ENCODE measurements at places on chromosomes 4 and X. TPM values are rescaled to one million over a fixed set of nuclear protein-coding genes. Genes with fewer than 3 reads are reported as not detected.

The LANCL3 gene
- 3.5 TPM for total RNA-seq

The GLRA3 gene
- not detected for total RNA-seq

The GDPD2 gene
- total RNA-seq, result not detected

The PAPSS1 gene
- 45.9 TPM for total RNA-seq

The RBM46 gene
- total RNA-seq, result not detected

The XAGE1A gene
- not detected for total RNA-seq

The MAGEA2B gene
- total RNA-seq, result not detected

The GAGE12G gene
- total RNA-seq, result not detected

The SPACA5 gene
- total RNA-seq, result not detected

The STPG2 gene
- total RNA-seq, result 0.84 TPM

The WWC2 gene
- 23.5 TPM for total RNA-seq

The BTK gene
- not detected for total RNA-seq

The PABPC1L2B gene
- not detected for total RNA-seq

The CTAG1B gene
- total RNA-seq, result not detected

The SCML1 gene
- total RNA-seq, result 13.0 TPM

The HTN3 gene
- not detected for total RNA-seq

The MAGED4 gene
- 2.1 TPM for total RNA-seq

The F9 gene
- total RNA-seq, result not detected

The PNMA6A gene
- total RNA-seq, result 0.20 TPM

The UGT2A1 gene
- total RNA-seq, result not detected

The ARFIP1 gene
- total RNA-seq, result 23.6 TPM

The GSX2 gene
- total RNA-seq, result not detected

The CC2D2A gene
- 4.2 TPM for total RNA-seq

The PLA2G12A gene
- 7.8 TPM for total RNA-seq

The EDNRA gene
- total RNA-seq, result not detected

Measured in mammary microvascular endothelial cell (primary cell).